ENCODE measurements at places on chromosomes 2 and 18.

- peak; percentile 55 for DNase-seq
Measured at GRCh38 chr2:224650815-224651439, 65.2 kb downstream of the CCDC195 start.

DNA sequence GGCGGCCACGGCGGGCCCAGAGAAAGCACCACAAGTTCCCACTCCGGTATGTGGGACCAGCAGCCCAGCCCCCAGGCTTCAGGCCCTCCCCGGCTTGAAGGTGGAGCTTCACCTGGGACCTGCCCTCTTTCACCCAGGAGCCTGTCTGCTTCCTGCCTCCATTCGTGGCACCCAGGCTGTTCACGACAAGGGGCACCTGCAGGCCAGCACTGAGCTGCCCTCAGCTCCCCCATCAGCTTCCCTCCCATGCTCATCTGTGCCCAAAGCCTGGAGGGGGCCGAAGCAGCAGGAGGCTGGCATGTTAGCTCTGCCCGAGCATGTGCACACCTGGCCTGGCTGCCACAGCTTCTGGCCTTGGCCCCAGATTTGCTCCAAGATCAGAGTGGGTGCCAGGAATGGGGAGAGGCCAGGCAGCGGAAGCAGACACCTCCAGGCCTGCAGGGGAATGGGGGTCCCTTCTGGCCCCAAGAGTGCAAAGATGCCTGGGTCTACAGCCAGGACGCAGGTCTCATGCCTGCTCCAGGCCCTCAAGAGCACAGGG, 312.4 kb upstream of the SYT4 start:
- no peak for DNase-seq

GRCh38 chr2:71235930-71236587, 9.2 kb upstream of the PAIP2B start:
- DNase-seq, result no peak

- DNase-seq, result no peak
Measured at GRCh38 chr18:61554117-61554776, 221.0 kb downstream of the CDH20 start.

DNA sequence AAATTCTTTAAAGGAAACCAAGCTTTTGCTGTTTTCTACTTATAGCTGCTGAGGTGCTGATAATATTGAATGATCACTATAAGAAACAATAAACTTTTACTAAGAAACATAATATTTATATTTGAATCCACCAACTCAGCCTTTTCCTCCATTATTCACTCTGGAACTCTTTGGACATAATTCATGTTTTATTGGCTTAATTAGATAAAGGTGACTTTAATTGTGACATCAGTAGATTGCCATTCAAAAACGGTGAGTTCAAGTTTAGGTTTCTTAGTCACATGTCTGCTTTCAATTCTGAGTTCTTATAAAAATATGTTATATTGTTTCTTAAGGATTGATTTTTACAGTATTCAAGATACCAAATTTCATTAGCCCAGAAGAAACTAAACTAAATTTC, 24.0 kb downstream of the CCDC85A start:
- no peak for DNase-seq

GRCh38 chr2:204791230-204791629, 246.0 kb downstream of the PARD3B start:
- DNase-seq, result no peak

DNA sequence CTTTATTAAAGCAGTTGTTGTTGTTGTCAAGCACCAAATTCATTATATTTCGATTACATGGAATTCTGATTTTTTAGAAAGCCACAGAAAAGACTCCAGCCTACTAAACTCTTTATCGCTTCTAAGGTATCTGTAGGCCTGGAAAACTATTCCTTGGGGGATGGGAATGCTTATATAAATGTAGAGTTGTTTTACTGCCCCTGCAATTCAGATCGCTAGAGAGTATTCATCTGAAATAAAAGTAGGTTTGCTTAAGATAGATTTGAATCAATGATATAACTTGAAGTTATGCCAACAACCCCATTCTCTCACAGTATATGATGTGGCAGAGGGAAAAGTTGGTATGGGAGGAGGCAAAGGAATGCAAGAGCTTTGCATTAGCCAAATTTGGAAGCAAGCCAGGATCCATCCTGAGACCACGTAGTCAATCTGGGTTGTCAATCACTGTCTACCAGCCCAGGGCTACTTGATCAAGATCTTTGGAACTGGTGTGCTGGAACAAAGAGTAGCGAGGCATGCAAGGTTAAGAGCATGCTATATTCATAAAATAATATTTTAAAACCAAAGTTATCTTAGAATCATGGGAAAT, 95.9 kb downstream of the LYPD6B start:
- no peak for DNase-seq

DNA sequence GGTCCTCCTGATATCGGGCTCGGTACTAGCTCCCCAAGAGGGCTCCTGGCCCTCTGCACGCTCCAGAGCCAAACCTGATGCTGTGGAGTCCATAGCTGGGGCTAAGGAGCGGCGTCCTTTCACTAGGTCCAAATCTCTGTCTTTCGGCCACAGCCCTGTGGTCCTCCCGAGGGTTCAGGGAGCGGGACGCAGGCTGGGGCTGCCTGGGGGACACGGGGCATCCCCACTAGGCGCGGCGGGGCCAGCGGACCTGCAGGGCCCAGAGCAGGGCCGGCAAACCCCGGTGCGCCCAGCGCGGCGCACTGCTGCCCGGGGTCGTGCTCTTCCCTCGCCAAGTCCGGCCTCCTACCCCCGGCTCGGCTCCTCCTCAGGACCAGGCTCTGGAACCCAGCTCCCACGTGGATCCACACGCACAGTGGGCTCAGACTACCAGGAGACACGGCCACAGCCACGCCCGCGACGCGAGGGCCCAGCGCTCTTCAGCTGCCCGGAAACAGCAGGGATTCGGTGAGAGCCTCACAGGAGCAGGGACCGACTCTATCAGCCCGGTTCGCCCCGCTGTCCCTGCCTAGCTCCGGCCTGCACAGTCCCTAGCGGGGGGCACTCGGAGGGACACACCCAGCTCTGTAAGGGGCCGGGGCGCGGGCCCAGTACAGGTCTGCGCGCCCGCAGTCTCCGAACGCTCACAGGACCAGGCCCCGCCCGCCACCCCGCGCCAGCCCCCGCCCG, 593 bp downstream of the ZNF514 start:
- DNase-seq, result peak; percentile 61

- DNase-seq, result no peak
Measured at GRCh38 chr2:159297042-159297707, 10.7 kb upstream of the WDSUB1 start.

DNA sequence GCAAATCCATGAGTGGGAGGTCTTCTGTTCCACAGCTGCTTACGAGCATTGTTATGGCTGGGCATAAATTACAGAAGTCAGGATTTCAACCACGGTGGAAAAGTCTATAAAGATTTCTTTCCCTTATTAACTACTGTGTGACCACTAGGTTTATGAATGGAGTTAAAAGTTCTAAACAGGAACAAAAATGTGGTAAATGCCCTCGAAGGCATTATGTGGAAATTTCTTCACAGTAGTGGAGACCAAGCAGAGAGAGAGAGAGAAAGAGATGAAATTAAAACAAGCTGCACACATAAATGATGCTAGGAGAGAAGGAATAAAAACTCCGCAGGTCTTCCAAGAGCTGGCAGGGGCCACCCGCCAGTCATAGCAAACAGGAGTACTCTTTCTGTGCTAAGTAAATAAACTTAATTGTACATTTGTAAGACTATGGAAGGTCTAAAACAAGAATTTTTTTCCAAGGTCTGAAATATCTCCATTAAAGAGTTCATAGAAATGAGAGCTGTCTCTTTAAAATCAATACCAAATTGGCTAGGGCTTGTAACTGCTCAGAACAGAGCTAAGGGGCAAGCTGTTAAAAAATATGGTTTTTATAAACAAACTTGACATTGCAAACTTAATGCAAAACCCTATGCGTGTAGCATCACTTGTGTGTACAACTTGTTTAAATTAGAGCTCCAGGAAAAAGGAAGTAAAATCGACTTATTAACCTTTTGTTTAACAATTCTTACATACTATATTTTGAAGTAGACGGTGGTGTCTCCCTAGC, 438.2 kb downstream of the MEIS1 start:
- DNase-seq, result no peak

GRCh38 chr2:20590704-20591515, 60.0 kb downstream of the HS1BP3 start:
- DNase-seq, result no peak

GRCh38 chr2:31828891-31829290, 181.9 kb downstream of the MEMO1 start:
- DNase-seq, result no peak

GRCh38 chr18:62977512-62977911, 262.2 kb downstream of the PHLPP1 start:
- DNase-seq, result no peak

DNA sequence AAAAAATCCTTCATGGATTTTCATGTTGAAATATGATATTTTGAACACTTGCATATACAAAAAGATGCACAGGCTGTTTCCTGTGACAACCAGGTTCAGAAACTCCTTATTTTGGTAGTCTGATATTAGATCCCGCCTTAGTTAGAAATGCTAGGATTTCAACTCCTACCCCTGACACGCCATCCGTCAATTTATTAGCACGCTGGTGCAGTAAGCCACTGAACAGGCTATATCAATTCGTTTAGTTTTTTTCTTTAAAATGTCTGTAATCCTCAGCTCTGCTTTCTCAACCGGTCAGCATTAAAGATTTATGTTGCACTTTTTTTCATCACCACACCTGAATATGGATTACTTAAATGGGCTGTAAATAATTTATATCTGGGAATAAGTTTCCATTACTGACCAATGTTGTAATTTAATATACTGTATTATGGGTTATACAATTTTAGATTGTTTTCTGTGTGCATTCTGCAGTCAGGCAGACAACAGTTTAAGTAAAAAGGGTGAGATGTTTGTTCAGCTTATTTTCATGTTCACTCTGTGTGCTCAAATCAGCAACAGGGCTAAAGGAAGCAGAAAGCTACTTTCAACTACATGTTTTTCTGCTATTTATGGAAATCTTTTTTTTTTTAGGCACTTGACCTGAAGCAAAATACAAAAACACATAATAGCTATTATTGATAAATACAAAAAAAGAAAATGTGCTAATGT, 227.7 kb downstream of the ARHGAP15 start:
- no peak for DNase-seq

DNA sequence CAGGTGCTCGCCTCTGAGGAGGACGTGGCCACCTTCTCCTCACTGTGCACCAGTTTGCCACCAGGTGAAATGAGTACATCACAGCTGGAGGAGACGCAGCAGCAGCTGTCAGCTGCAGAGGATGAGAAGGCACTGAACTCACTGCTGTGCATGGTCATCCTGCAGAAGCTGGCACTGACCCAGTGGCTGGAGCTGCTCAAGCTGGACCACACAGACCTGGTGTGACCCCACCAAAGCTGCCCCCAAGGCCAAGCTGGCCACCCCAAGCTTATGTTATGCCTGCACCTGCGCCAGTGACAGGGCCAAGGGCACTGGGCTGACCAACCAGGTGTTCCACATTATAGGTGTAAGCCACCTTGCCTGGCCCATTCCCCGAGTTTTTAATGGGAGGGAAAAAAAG, 19.3 kb downstream of the CLK1 start:
- DNase-seq, result no peak

DNA sequence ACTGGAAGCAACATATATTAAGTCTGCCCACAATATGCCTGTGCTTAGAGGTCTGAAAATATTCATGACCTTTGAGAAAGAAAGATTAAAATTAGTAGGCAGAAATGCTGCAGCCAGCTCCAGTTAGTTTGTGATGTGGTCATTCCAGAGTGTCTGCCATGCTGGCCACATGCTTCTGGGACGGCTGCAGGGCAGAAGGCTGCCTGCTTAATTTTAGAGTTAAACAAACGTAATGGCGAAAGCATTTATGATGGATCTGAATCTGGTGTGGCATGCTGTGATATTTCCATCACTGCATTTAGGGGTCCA, 95.4 kb downstream of the FHOD3 start:
- no peak for DNase-seq

DNA sequence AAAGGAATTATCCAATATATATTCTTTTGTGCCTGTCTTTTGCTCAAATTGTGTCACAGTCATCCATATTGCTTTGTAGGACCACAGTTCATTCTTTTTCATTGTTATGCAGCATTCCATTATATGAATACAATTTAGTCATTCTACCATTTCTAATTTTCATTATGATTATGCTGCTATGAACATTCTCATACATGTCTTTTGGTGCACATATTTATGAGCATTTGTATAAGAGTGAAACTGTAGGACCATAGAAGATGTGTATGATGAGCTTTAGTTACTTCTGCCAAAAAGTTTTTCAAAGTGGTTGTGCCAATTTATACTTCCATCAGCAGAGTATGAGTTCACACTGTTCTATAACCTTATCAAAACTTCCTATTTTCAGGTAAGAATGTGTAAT, 7.7 kb downstream of the IER3IP1 start:
- no peak for DNase-seq

DNA sequence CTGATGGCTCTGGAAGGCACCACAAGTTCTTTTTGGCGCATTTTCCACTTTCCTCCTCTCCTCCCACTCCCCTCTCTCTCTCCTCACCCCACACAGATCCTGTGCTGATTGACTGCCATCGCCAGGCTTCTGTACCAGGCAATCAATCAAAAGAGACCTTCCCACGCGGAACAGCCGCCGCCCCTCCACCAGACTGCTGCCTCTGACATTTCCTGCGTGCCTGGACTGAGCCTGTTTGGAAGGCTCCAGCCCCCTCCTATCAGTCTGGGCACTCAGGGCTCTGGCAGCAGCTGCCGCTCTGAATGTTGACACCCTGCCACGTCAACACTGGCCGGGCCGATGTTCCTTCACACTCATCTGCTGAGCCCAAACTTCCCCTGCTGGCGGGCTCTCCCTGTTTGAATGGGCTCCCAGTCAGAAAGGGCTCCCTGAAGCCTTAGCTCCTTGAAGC, 467.7 kb downstream of the EPHA4 start:
- DNase-seq, result peak; percentile 56

GRCh38 chr2:241268716-241269445, 46.6 kb downstream of the HDLBP start:
- no peak for DNase-seq

DNA sequence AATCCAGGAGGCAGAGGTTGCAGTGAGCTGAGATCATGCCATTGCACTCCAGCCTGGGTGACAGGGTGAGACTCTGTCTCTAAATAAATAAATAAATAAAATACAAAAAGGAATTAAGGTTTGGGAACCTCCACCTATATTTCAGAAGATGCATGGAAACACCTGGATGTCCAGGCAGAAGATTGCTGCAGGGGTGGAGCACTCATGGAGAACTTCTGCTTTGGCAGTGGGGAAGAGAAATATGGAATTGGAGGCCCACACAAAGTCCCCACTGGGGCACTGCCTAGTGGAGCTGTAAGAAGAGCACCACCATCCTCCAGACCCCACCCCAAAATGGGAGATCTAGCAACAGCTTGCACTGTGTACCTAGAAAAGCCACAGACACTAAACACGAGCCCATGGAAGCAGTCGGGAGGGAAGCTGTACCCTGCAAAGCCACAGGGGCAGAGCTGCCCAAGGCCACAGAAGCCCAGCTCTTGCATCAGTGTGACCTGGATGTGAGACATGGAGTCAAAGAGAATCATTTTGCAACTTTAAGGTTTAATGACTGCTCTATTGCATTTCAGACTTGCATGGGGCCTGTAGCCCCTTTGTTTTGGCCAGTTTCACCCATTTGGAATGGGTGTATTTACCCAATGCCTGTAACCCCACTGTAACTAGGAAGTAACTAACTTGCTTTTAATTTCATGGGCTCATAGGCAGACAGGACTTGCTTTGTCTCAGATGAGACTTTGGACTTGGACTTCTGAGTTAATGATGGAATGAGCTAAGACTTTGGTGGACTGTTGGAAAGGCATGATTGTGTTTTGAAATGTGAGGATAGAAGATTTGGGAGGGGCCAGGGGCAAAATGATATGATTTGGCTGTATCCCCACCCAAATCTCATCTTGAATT, 265.3 kb downstream of the ZEB2 start:
- DNase-seq, result no peak

All from globus pallidus (tissue), 1 donor.